ENCODE measurements at places on chromosomes 13 and 19.

- DNase-seq = no peak
These were observed 11.3 kb upstream of the FFAR2 start for GRCh38 chr19:35436477-35437405.

GRCh38 chr19:46115396-46116106, 8.9 kb downstream of the IGFL3 start:
- no peak for DNase-seq

- no peak for DNase-seq
These were observed 520.7 kb upstream of the NBEA start for GRCh38 chr13:34421347-34421719.

DNA sequence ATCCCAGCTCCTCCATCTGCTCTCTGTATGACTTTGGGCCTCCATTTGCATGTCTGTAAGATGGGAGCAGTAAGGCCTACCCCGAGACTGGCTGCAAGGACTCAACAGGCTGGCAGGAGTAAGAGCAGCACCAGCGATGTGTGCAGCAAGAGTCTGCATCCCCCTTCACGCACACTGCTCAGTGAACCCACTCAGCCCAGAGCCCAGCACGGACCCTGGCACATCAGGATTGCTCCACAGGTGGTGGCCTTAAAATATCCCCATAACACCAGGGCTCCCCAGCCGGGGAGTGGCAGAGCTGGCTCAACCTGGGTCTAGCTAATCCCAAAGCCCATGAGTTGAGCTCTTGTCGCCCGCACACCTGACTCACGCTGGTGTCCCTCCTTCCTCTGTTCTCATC, 23.4 kb downstream of the VRK3 start:
- no peak for DNase-seq

- no peak for DNase-seq
These were observed 130.9 kb downstream of the DIAPH3 start for GRCh38 chr13:60032851-60033250.

All from hippocampal formation (tissue), 2 donors.